ENCODE measurements at places on chromosomes 6 and 20.

DNA sequence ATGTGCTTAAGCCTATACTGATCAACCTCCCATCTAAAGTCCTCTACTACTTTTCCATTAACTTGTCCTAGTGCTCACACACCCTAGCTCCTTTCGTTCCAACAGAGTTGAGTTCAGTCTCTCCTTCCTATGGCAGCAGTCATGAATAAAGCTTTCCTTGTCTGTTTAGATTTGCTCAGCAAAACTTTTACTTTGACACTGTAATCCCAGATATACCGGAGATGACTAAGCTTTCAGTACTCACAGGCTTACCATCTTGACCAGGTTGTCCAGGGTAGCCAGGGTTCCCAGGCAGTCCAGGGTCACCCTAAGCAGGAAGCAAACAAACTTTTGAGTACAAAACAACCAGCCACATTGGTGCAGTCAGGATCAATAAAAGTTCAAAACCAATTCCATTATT is 90.7 kb downstream of the COL21A1 start:
- DNase-seq: no peak

DNA sequence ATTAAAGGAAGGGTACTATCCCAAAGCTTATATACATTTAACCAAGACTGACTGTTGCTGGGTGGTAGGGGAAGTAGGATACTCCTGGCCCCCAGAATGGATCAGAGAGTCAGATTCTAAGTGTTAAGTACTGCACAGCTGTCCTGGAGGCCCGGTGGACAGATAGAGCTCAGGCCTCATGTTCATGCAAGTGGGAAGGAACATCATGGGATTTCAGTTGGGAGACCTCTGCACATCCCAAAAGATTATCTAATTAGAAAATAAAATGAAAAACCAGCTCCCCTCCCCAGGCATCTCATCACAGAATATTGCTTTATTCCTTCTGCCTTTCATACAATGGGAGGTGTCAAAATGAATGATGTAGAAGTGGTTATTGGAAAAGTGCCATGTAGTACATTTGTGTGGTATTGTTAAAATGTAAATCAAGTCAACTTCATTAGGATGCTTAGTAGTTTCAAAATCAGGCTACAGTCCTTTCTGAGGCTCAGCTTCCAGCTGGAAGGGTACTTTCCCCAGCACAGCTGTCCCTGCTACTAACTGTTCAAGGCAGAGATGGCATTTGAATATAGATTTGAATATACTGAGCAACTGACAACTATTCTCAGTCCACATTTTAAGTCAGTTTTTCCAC is 82.9 kb downstream of the SLC35B3 start:
- DNase-seq: no peak

- no peak for DNase-seq
These were observed 185.6 kb downstream of the KIF16B start for GRCh38 chr20:16387666-16388065.

DNA sequence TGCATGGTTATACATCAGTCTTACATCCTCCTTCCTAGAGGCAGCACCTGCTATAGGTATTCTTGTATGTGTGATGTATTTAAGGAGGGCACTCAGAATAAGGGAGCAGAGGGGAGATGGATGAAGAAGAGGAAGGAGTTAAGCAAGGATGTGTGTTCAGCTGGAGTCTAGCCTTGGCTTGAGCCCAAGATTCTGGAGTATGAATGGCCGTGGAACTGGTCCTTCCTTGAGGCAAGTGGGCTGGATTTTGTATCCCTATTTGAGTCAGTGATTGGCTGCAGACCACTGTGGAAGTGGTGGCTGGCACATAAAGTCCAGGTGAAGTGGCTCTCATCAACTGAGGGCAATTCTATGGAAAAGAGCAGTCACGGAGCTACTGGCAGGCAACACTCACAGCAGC is 112.0 kb upstream of the RNF24 start:
- DNase-seq: no peak

GRCh38 chr6:166586424-166587156 is at the start of gene RAMACL:
TSS of gene RAMACL (minus strand) at chr6:166586678. CDS start at chr6:166586477, 201 bp downstream.
- peak; percentile 19 for DNase-seq

- DNase-seq: no peak
These were observed 52.7 kb downstream of the TGM2 start for GRCh38 chr20:38112261-38112929.

- no peak for DNase-seq
These were observed 48.0 kb upstream of the FOXQ1 start for GRCh38 chr6:1263850-1264377.

Measured in mammary epithelial cell (primary cell).